ENCODE measurements at places on chromosomes 6 and 20. TPM values are rescaled to one million over a fixed set of nuclear protein-coding genes. Genes with fewer than 3 reads are reported as not detected.

Gene FUT9
- total RNA-seq = not detected

DNA sequence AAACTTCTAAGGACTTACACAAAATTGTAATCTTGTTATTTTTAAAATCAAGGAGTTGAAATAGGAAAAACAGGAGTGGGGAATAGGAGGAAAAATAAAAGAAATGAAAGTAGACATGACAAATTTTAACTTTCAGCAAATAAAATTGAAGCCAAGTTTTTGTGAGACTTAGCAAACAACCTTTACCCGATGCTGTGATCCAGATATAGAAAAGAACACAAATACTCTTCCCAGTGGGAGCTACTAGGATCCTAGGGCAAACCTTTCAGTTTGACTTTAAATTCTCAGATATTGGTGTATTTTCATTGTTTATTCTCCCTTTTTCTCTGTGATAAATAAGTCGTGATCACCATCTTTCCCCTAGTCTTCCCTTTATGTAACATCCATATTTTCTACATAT lies 968.7 kb upstream of the CITED2 start:
- no peak for DNase-seq

DNA sequence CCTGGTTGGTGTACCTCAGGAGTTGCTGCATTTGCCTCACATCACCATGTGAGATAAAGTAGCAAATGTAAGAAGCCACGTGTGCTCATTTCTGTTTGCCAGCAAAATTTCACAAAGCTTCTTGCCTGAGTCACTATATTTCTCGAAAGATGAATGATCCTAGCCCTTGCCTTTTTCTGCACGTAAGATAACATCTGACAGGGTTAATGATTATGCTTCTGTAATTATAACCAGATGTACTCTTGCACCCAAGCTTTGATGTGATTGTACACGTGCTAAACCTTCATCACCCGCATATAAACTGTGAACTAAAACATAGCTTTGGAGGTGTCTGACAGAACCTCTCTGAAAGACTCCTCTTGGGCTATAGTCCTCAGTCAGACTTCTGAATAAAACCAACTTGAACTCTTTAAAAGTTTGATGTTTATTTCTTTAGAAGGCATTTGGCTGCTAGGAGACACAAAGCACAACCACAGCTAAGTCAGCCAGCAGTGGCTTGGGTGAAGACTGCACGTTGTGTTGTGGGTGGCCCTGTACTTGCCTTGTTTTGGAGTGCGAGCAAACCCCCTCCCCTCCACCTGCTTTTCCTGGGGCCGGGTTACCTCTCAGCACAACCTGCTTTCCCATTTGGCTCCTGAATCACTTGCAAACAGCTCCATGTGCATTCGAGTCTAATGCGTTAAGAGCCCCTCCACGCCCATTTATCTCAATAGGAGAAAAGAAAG lies 19.3 kb downstream of the PROKR2 start:
- no peak for DNase-seq

DNA sequence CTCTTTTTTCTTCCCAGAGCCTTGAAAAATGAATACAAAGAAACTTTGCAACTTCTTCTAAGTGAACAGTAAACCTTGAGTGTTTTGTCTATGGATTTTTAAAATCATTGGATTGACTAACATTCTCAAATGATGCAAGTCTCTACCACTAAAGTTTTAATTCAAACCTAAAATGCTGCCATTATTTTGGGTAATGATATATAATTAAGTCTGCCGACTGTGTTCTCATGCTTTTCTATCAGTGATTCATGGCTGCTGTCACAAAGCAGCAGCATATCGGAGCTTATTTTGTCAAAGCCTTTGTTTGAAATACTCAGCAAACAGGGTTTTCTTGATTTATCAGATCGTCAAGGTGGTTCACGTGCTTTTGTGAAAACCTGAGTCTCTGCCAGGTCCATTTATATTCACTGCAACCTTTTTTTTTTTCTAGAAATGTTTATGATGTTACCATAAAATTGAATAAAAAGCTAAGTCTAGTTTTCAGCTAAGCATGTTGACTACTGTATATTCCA lies 96.3 kb downstream of the GJA1 start:
- no peak for DNase-seq

DNA sequence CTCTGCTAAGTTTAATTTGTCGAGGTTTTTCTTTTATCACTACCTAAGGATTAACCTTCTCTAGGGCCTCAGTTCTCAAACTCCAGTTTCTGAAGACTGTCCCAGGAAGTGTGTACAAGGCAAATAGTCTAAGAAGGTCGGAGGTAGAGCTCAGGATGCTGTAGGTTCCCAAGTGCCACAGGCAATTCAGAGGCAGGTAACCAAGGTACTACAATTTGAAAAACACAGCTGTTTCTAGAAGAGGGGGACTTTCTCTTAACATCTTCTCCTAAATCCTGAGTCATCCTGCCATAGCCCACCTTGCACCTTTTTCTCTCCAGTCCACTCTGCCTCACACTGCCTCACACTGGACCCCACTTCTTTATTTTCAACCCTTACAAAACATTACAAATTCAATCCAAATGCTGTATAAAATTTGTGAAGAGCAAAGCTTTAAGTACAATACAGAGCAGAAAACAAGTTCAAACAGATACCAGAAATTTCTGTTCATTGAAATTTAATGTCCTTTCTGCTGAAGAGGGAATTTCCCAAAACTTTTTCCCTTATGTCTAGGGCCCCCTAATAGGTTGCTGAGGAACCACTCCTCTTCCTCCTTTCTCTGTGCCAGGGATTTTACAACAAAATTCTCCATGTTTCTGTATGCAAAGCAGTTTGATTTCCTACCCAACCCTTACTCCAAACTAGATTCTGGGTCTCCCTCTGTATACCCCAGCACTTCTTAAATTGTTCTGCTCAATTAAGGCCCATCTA lies 43.0 kb downstream of the FRK start:
- no peak for DNase-seq

DNA sequence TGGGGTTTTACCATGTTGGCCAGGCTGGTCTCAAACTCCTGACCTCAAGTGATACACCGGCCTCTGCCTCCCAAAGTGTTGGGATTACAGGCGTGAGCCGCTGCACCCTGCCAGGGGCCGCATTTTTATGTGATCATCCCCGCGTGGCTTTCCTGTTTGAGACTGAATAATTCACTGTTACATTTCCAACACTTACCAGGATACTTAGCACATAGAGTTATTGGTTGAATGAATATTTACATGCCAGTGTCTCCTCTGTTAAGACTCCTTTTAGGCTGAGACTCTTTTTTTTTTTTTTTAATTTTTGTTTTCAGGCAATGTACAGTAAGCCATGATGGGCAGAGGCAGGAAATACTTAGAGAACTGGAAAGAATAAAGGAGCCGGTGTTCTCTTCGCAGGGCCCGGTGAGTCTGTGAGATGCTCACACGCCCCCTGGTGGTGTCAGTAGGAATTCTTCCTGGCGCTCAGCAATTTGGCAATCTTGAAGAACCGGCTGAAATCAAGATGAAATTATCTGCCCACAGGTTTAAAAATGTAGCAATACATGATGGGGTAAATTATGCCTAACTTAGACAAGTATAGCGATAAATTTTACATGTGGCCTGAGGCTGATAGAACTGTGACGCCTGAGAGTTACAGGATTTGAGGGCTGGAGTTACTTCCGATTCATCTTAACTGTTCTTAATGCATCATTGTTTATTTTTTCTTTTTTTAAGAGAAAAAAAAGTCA lies 7.6 kb upstream of the RNF114 start:
- DNase-seq = peak; percentile 95

- DNase-seq = no peak
Measured at GRCh38 chr20:63328026-63328700, 33.0 kb downstream of the CHRNA4 start.

GRCh38 chr6:136737374-136737844 lies 54.9 kb downstream of the MAP3K5 start:
- DNase-seq = no peak

Gene NRSN1
- not detected for total RNA-seq

Gene FBXL4
- 19.8 TPM for total RNA-seq

Gene VWA7
- not detected for total RNA-seq

GRCh38 chr6:15329197-15329671 lies 83.4 kb downstream of the JARID2 start:
- peak; percentile 79 for DNase-seq

Gene PRKN
- total RNA-seq = 0.95 TPM

- DNase-seq = no peak
Measured at GRCh38 chr6:87618531-87618930, 28.6 kb downstream of the ORC3 start.

DNA sequence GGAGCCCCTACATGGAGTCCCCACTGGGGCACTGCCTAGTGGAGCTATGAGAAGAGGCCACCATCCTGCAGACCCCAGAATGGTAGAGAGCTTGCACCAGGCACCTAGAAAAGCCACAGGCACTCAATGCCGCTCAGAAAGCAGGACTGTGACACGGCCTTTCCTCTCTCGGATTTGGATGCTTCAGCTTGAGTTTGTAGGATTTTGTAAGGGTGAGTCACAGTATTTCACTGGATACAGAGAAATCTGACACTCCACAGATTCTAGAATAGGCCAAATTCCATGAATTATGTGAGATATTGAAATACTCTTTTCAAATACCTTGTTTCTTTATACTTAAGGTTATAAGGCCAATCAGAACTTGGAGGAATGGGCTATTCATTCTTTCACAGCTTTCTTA lies 424.5 kb downstream of the HTR1B start:
- no peak for DNase-seq

Gene E2F1
- 18.9 TPM for total RNA-seq

GRCh38 chr6:22079783-22080182 lies 217.1 kb downstream of the PRL start:
- peak; percentile 41 for DNase-seq

DNA sequence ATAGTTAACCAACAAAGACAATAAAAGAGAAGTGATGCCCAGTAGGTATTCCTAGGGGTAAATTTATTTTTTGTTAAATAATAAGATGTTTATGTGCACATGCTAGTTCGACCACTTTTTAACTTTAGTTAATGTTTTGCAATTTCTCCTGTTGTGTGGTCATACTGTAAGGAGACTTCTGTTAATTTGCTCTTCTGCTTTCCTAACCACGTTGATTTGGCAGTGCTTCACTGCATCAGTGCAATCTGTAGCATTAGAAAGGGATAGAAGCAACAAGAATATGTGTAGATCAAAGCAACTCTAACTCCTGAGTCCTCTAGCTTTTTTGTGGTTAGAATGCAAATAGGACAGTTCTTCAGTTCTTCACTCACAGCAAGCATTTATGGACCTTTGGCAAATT lies 13.9 kb downstream of the MYB start:
- no peak for DNase-seq

Gene CST4
- total RNA-seq = not detected

Gene NOX3
- total RNA-seq = not detected

DNA sequence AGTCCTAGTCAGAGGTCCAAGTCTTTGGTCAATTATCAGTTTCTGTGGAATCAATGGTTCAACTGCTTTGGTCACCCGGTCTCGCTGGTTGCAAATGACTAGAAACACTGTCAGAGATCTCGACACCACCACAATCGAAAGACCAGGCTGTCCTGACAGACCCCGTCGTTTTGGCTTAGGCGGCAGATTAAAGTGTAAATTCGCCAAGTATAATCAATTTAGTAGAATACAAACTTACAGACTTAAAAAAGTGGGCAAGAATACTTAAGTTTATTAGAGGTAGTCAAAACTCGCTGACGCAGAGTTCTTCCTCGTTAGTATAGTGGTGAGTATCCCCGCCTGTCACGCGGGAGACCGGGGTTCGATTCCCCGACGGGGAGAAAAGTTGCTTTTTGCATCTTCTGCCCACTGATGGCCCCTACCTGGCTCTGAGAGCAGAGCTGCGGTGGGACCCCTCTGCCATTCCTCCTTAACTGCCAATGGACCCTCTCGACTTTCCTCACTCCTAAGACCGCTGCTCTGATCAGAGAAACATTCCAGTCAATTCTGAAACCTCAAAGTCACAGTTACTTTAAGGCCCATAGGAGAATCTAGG lies 30.6 kb upstream of the ZNF184 start:
- peak; percentile 89 for DNase-seq

GRCh38 chr6:106397431-106397830 lies 36.9 kb downstream of the CRYBG1 start:
- DNase-seq = no peak

GRCh38 chr20:20083807-20084206 lies 31.5 kb downstream of the CFAP61 start:
- DNase-seq = peak; percentile 80

Gene SCUBE3
- 0.80 TPM for total RNA-seq

- DNase-seq = no peak
Measured at GRCh38 chr20:48195121-48195870, 410.0 kb upstream of the SULF2 start.

- no peak for DNase-seq
Measured at GRCh38 chr6:158843751-158844683, 24.8 kb upstream of the EZR start.

GRCh38 chr6:111866857-111867256 lies 6.4 kb downstream of the FYN start:
- DNase-seq = no peak

DNA sequence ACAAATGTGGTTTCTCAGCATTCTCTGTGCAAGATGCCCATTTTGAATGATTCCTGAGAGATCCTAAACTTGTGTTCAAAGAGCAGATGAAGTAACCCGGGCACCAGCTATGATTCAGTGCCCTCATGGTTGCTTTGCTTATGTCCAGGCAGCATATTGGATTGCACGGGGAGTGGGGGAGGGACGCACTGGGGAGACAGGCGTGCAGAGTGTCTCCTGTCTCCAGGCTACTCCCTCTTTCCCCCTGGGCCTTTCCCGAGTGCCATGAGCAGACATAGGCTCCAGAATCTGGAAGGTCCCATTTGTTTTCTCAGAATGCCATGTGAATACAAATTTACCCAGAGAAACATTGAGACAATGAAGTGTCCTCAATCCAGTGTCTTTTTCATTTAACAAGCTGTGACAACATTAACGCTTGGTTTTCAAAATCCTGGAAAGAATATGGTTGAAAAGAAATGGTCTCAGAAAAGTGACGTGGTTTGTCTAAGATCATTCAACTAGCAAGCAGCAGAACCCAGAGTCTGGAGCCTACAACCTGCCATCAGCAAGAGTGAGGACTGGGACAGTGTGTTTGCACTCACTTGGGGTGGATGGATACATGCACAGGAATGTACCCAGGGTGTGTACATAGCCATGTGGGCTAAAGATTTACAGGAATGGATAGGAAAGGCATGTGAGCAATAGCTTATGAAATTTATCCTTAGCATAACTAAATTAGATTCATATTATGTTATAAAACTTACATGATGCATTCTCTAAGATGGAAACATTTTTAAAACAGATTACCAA lies 4.2 kb downstream of the SYNDIG1 start:
- no peak for DNase-seq

DNA sequence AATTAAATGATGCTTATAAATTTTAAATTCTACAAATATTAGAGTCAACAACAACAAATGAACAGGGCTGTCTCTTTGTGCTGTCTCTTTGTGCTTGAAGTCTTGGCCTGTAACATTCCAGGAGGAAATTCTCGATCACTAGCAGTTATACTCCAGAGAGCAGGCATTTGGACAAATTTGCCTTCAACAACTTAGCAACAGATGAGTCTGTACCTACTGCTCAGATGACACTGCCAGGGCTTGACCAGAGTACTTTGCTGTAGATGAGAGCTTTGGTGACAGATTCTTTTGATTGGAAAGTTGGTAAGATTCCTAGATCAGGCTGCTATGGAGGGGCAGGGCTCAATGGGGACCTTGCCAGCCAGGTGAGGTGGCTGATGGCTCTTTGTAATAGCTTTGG lies 217.2 kb downstream of the GRM1 start:
- DNase-seq = peak; percentile 48

Gene ENPP3
- total RNA-seq = 0.66 TPM

- no peak for DNase-seq
Measured at GRCh38 chr6:99590728-99591672, 15.6 kb upstream of the PRDM13 start.
